Activated CD4-positive, alpha-beta T cell treated with anti-CD3 and anti-CD28 coated beads, Interleukin-2, amount 50 U/mL, for 48 hours (primary cell): ENCODE measurements at places on chromosomes 7 and 10.

GRCh38 chr10:32937911-32938424, 20.1 kb downstream of the ITGB1 start:
- no peak for DNase-seq

GRCh38 chr7:114793155-114793845, 128.6 kb upstream of the MDFIC start:
- DNase-seq = no peak

DNA sequence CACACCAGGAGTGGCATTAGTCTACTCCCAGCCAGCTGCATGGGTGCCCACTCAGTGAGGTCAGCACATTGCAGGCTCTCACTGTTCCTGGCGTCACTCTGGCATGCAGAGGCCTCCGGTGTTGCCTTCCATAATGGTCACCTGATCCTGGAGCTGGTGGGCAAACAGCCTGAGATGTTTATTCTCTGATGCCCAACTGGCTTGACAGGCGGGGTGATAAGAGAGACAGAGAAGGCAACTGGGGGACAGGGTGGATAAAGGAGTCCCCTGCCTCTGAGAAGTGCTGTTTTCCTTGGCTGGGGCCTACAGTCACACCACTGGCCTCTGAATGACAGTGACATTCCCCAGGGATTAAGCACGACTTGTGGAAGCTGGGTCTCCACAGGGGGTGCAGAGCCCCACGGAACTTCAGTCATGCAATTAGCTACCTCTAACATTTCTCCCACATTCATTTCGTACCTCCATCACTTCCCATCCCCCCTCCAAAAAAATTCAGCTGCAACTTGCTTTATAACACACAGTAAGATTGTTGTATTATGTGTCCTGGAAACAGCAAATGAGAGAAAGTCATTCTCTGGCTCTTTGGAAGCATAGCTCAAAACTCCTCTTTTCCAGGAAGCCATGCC, 7.1 kb upstream of the RBM20 start:
- DNase-seq = no peak

GRCh38 chr10:54011117-54011516, 789.9 kb downstream of the PCDH15 start:
- DNase-seq = no peak

DNA sequence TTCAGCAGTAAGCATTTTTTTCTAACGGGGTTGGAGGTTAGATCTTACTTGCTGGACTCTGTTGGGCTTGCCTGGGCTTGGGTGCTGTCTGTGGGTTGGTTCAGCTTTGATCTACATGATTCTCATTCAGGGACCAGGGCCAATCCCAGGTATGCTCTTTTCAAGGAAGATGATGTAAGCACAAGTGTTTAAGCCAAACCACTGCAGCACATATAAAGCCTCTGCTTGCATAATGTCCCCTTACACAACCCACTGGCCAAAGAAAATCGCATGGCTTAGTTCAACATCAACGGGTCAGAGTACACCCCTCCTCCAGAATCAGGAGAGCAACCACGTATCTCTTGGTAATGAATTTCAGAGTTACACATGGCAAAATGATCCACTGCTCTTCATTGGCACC, 83.9 kb downstream of the DNAJB9 start:
- no peak for DNase-seq

GRCh38 chr7:118304100-118304499, 79.6 kb downstream of the ANKRD7 start:
- no peak for DNase-seq

- no peak for DNase-seq
These were observed 17.9 kb upstream of the MNX1 start for GRCh38 chr7:157028199-157028903.

DNA sequence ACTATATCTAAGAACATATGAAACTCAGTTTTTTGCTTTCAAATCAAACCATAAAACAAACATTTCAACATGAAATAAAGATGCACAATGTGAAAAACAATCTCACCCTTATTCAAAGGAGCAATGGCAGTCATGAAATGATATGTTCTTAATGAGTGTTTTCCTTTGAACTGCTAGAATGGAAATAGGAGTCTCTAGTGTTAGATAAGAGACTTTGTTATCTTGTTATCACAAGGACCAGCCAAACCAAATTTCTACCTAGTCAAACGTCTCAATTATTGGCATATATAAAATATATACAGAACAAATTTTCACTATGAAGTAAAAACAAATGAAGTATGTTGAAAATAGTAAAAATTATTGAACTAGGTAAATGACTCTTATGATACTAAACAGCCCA, 1.2 kb downstream of the VPS41 start:
- no peak for DNase-seq

GRCh38 chr7:84009051-84009450, 185.5 kb downstream of the SEMA3A start:
- no peak for DNase-seq

DNA sequence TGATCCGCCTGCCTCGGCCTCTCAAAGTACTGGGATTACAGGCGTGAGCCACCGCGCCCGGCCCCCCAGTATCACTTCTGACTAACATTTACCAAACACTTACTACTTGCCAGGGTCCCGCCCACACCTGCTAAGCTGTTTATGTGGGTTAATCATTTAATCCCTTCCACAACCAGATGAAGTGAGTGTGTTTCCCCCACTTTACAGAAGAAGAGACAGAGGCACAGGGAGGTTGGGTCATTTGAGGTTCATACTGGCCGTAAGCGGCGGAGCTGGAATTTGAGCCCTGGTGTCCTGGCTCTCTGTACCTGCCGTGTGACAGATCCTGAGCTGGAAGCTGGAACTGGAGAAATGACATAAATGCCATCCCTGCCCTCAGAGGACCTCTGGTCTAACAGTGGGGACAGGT, 15.1 kb upstream of the VPS37D start:
- DNase-seq = no peak

DNA sequence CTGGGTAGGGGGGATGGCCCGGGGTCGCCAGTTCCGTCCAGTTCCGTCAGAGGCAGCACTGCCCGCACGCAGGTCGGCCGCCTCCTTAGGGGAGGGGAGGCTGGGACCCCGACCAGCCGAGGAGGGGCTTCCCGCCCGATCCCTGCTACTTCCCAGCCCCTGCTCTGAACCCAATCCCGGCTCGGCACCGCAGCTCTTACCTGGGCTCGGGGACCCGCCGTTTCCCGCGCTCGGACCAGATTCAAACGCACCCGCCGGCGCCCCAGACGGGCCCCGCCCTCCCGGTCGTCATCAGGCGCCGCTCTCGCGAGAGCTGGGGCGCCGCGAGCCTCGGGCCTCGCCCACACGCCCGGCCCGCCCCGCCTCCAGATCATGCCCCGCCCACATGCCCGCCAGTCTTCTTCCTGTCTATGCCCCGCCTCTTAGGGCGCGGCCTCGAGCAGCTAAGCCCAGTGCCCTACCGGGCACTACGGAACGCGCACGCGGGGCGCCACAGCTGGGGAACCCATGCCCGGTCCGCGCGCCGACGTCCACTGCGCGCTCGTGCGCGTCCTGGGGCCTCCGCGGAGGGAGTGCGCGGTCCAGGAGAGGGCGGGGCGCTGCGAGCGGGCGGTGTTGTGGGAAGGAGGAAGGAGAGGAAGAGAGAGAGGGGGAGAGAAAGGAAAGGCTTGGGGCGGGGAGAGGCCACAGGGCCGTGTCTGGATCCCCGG, at the start of gene NCAPG2:
TSS of gene NCAPG2 (minus strand) at position 281 of the 710 bp plus-strand sequence. CDS start 2,905 bp downstream, outside the sequence.
- peak; percentile 98 for DNase-seq
